ENCODE measurements at places on chromosomes 11 and 22.

GRCh38 chr11:5291207-5291838 is 10.4 kb downstream of the OR51B4 start:
- DNase-seq = no peak

DNA sequence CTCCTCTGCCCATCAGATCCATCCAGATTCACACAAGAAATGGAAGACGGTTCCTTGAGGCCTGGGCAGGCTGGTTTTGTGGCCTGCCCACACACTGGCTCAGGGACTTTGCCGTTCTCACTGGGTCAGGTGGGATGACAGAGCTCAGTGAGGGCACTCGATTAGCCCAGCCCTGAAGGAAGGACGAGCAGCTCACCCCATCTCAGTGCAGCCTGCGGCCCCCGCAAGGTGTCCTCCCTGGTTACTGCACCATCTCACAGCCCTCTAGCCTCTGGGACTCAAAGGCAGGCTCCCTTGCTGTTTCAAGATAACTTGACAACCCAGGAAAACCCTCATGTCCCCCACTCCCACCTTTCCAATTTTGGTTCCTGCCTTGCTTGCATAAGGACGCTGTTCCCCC is 4.2 kb downstream of the SLC16A8 start:
- no peak for DNase-seq

GRCh38 chr11:17384002-17384511 is 4.4 kb downstream of the KCNJ11 start:
- DNase-seq = peak; percentile 32

- DNase-seq = no peak
Measured at GRCh38 chr11:63551091-63551888, 11.9 kb downstream of the PLAAT2 start.

- DNase-seq = no peak
Measured at GRCh38 chr11:132631989-132632388, 900.3 kb downstream of the OPCML start.

Data from non-pigmented ciliary epithelial cell (primary cell).